ENCODE measurements at places on chromosomes 5 and 9.

- DNase-seq = no peak
Observed at GRCh38 chr5:126846744-126847455, 70.0 kb downstream of the LMNB1 start.

DNA sequence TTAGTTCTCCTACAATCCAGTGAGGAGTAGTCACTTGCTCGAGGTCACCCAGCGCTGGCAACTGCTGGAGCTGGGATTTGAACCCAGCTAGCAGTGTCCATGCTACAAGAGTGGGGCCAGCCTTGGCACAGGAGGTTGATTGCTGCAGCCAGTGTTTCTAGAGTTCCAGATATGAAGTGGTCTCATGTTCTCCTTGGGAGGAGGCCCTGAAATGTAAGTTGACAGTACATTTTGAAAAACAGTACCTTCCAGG, 802 bp downstream of the CCDC107 start:
- peak; percentile 44 for DNase-seq

- DNase-seq = no peak
Observed at GRCh38 chr9:134493461-134494272, 147.9 kb upstream of the COL5A1 start.

- DNase-seq = no peak
Observed at GRCh38 chr9:8857068-8857925, 1057.7 kb upstream of the DMAC1 start.

DNA sequence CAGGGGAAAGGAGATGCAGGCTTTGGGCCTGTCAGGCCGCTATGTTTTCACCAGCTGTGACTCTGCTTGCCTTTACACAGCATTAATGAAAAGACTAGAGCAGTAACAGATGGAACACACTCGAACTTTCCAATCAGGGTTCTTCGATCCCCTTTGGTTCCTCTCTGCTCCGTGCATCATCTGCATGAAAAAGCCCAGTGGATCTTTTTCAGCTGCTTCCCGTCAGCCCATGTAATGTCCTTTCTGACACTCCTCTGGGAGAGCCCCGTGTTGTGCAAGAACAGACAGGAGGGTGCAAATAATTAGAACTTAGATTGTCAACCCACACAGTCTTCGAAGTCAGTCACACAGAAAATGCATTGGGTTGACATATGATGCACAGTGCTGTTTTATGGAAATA, 448.9 kb upstream of the ZNF462 start:
- DNase-seq = no peak

- DNase-seq = no peak
Observed at GRCh38 chr9:80020056-80020455, 448.3 kb downstream of the TLE4 start.

DNA sequence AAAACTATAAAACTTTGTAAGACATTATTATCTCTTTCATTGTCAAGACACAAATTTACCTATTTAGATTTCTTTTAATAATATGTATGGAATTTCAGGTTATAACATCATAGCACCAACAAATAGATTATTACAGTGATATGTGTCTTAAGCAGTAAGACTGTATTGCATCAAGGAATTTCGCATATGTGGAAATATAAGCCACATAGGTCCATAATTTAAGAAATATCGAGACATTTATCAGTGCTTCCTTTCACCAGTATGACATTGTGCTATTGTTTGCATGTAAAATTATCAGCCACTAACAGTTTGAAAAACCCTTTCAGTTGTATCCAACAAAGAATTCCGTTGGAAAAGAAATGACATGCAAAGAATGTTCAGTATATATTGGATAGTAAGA, 186.7 kb upstream of the RASA1 start:
- DNase-seq = no peak

DNA sequence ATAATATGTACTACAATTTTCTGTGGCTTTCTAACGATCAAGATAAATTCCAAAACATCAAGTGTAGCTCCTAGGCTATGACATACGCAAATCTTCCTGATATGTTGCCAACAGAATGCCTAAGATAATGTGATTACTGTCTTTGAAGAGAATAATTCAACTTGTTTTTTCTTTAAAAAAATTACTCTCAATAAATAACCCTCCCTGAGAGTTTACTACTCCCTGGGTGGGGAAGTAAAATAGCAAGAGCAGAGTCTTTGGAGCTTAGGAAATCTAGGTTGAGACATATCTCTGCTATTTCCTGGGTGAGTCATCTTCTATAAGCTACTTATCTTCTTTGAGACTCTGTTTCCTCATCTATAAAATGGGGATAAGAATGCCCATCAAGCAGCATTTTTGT, 201.2 kb downstream of the ACTL7B start:
- no peak for DNase-seq

- no peak for DNase-seq
Observed at GRCh38 chr5:90878081-90878480, 319.5 kb downstream of the ADGRV1 start.

GRCh38 chr9:121831869-121832268, 180.4 kb downstream of the DAB2IP start:
- DNase-seq = no peak
